AG08395 (cell line): ENCODE measurements at places on chromosomes 16 and 17.

DNA sequence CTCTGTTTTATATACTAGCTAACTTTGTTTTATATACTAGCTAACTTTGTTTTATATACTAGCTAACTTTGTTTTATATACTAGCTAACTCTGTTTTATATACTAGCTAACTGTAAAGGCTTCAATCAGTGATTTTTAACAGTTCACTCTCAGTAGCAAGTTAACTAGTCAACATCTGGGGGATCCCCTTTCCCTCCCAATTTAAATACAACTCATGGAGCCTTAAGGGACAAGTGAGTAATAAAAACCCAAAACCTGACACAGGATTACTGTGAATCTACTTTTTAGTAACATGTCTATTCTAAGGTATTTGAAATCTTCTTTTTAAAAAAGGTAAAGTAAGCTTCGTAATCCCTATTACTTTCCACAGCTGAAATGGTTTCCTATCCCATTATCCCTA is 32.2 kb downstream of the FAM222B start:
- DNase-seq, result no peak

DNA sequence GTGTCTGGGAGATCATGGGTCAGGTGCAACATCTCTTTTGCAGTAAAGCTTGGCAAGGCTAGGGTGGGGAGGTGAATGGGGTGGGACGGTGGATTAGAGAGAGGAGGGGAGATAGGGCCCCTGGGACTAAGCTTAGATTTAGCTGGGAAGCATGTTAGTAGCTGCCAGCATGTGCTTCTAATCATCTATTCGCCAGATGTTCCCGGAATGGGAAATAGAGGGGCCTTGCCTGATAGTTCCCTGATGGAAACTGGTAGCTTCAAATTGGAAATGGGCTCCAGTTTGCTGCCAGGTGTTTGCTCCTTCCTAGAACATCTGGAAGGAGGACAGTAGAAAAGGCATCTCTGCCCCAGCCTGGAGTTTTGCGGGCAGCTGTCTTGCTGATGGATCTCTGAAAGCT is 176.1 kb downstream of the CCDC182 start:
- no peak for DNase-seq

DNA sequence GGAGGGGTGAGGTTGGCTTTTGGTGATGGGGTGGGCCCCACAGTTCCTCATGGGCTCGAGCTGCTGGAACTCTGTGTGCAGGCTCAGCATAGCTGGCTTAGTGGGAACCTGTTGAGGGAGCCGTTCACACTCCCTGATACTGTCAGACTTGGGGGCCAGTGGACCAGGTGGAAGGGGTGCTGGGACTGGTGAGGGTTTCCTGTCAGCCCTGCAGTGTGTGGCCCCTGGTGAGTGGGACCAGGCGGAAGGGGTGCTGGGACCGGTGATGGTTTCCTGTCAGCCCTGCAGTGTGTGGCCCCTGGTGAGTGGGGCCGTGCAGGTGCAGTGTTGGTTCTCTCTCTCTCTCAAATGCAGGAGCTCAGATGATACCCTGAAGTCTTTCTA is 45.1 kb upstream of the ZNF750 start:
- no peak for DNase-seq

GRCh38 chr16:84583995-84584394 is 33.9 kb downstream of the COTL1 start:
- DNase-seq, result no peak

GRCh38 chr16:13928646-13929045 is 8.7 kb downstream of the ERCC4 start:
- DNase-seq, result no peak

GRCh38 chr16:30767767-30768465 is 5.8 kb downstream of the RNF40 start:
- DNase-seq, result no peak

DNA sequence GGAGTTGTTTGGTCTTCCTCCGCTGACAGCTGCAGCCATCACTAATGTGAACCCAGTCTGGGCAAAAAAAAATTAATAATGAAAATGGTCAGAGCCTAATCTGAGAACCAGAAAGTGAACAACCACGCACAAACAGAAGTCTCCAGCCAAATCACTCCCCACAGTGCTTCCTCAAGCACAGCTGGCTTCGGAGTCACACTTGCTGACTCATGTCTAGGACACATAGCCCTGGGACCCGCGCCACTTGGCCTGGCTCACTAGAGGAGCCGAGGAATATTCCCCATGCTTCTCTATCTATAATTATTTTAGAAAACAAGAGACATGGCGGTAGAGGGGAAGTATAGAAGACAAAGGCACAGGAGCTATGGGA is 109.1 kb downstream of the ZFHX3 start:
- peak; percentile 88 for DNase-seq

DNA sequence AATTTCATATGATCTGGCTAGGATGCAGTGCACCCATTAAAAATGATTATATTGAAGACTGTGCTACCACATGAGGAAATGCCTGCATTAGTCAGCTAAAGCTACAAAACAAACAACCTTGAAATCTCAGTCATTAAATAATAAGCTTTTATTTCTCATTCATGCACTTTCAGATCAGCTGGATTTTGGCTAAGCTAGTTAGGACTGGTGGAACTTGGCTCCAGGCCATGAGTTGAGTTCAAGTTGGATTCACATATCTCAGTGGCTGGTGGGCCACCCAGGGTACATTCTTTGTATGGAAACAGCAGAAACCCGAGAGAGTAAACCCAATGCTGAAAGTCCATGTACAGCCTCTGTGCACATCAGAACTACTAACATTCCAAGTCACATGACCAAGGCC is 6.4 kb upstream of the SLFN12L start:
- DNase-seq, result no peak

DNA sequence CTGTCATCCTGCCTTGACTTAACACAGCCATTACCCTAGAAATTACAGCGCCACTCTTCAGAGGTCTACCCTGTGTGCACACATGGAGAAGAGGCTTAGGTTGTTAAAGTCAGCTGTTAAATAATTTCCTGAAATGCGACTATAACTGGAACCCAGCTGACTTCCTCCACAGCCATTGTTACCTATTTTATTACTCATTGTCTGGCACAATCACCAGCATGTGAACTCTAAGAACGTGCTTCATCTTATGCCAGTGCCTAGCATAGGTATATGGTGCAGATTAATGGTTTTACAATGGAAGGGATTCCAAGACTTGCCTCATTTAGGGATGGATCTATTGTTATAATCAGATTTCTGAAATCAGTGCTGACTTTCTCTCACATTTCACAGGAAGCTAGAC is 11.9 kb downstream of the RDM1 start:
- DNase-seq, result no peak

GRCh38 chr17:19487024-19487600 is 46.5 kb upstream of the SLC47A1 start:
- DNase-seq, result no peak

GRCh38 chr16:85284141-85284817 is 172.0 kb upstream of the CIBAR2 start:
- no peak for DNase-seq

DNA sequence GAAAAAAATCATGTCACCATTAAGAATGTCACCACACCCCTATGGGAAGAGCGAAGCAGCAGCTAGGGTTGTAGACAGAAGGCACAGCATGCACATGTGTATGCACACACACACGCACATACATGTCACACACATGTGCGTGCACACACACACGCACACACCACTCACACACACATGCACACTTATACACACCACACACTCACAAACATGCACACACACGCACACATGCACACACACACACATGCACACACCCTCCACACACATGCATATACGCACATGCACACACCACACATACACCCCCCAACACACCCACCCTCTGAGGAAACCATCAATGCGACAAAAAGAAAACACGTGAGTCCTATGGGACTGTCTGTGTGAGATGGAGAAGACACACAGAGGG is 205.4 kb downstream of the ENGASE start:
- no peak for DNase-seq

DNA sequence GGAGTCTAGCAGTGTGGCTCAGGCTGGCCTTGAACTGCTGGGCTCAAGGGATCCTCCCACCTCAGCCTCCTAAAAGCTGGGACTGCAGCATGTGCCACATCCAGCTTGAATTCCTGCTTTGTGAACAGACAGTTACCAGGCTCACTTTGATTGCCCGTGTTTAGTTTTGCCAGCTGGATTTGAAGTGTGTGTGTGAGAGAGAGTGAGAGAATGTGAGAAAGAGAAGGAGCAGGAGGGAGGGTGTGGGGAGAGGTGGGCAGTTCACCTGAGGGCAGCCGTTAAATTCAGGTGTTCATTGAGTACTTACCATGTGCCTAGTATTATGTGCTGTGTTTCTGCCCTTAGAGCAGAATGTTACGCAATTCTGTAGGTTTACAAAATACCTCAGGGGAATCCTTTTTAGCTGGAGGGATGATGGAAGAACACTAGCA is 4.7 kb downstream of the DUSP14 start:
- DNase-seq, result no peak

- DNase-seq, result no peak
Measured at GRCh38 chr17:39045948-39046679, 78.9 kb upstream of the FBXO47 start.

DNA sequence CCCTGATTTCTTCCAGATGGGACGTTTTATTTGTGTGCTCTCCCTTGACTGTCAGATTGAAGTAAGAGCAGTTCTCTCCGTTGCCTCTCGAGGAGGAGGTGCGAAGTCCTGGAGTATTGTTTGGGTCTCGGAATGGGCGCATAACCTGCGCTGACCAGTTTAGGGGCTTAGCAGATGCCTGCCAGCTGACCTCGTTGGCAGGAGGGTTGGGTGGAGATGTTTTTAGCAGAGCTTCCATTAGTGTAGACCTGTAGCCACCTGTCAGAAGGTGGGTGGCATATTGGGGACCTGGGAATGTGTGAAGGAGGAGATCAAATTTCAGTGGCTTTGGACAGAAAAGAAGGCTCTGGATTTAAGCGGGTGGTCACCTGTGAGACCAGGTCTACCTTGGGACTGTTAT is 3.6 kb downstream of the RASD1 start:
- DNase-seq, result no peak

GRCh38 chr16:85882181-85882810 is 16.7 kb upstream of the IRF8 start:
- DNase-seq, result no peak

- no peak for DNase-seq
Measured at GRCh38 chr17:68498479-68499326, 13.5 kb upstream of the PRKAR1A start.

DNA sequence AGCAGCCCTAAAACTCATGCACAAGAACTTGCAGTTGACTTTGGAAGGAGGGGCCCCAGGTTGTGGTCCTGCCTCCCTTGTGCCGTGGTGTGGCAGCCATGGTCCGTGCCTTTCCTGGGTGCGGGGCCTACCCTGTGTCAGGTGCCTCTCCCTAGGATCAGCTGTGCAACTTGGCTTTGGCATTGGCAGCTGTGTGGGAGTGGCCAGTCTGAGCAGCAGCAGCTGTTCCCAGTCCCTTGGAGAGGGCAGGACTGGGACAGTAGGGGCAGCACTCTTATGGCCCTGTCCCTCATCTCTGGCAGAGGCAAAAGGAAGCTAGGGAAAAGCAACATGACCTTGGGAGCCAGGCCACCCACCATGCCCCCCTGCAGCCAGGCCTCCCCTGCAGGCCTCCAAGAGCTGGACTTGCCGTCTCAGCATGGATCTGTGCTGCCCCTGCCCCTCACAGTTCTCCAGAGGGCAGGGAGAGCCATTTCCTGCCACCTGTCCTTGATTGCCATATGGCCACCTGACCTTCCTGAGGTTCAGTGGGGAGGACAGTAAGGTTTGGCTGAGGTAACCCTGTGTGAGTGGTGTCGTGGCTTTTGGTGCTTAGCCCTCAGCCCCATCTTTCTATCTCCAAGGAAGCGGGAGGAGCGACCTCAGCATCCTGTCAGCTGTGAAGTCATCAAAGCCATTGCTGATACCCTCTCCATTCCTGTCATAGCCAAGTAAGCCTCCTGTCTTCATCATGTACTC is 15.5 kb upstream of the NFATC3 start:
- no peak for DNase-seq

DNA sequence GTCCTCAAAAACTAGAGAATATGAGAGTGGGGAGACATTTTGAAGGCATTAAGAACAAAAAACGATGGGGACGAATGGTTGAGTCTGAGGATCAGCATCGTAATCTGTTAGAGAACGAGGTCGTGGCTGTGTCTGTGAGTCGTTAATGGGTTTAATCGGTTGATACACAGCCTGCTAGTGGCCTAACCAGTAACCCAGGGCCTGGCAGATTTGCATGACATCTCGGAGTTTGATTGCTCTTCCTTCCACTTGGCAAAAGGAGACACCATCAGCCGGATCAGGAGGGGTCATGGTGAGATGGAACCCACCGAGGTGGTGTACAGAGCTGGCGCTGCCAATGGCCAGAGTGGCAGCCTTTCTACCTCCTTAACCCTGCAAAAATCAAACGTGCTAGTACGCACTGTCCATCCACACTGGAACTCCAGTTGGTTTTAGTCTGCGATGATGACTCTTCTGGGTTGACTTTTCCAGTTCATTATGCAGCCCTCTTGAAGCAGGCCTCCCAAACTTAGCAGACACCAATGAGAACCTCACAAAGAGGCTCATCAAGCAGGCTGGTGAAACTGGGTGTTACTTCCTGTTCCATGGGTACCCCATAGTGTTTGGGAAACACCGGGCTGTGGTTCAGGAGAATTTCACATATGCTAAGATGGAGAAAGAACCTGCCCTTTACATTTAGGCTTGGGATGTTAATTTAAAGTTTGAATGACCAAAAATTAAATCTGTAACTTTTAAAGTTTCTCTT is 4.1 kb downstream of the HS3ST3B1 start:
- no peak for DNase-seq

DNA sequence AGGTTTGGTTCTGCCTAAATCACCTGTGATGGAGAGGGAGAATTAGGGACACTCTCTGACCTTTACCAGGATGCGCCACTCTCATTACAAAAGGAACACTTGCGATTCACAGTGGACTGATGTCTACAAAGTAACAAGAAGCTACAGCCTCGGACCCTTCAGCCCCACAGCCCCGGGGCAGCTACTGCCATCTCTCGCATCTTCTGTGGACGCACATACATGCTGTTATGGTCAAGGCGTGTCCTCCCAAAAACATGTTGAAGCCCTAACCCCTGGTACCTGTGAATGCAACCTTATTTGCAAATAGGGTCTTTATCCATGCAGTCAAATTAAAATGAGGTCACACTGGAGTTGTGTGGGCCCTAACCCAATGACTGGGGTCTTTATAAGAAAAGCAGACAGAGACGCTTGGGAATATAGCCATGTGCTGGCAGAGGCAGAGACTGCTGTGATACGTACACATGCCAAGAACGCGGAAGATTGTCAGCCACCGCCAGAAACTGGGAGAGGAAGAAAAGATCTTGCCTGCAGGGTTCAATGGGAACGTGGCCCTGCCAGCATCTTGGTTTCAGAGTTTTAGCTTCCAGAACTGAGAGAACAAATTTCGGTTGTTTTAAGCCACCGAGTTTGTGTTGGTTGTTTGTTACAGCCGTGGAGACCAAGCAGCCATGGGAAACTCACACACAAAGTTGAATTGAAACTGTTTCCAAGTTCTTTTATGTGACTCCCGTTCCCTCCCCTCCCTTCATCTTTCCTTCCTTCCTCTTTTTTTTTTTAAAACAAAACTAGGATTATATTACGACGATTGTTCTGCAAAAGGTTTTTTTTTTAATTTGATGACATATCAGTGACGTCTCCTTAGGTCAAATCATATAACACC is 23.1 kb downstream of the ATP2C2 start:
- DNase-seq, result no peak

- DNase-seq, result no peak
Measured at GRCh38 chr16:29231244-29231643, 175.3 kb downstream of the NPIPB11 start.
